ENCODE measurements at places on chromosomes 5 and 9. TPM values are rescaled to one million over a fixed set of nuclear protein-coding genes. Genes with fewer than 3 reads are reported as not detected.

DNA sequence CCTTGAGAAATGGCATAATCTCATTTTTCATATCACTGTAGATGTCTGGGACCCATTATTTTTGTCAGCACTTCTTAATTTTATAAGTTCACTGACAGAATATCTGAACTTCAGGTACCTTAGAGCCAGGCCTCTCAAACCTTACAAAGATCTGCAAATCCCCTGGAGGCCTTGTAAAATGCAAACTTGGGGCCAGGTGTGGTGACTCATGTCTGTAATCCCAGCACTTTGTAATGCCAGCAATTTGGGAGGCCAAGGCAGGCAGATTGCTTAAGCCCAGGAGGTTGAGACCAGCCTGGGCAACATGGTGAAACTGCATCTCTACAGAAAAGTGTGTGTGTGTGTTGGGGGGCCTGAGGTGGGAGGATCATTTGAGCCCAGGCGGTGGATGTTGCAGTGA lies 30.8 kb downstream of the RASGRF2 start:
- no peak overlapping the region for H3K27ac ChIP-seq
- H3K4me3 ChIP-seq = no peak overlapping the region
- H3K36me3 ChIP-seq = no peaks in the 10 kb centered on the region
- H3K4me1 ChIP-seq = no peaks in the 10 kb centered on the region
- DNase-seq = no peak
- no peaks in the 10 kb centered on the region for H3K27me3 ChIP-seq

DNA sequence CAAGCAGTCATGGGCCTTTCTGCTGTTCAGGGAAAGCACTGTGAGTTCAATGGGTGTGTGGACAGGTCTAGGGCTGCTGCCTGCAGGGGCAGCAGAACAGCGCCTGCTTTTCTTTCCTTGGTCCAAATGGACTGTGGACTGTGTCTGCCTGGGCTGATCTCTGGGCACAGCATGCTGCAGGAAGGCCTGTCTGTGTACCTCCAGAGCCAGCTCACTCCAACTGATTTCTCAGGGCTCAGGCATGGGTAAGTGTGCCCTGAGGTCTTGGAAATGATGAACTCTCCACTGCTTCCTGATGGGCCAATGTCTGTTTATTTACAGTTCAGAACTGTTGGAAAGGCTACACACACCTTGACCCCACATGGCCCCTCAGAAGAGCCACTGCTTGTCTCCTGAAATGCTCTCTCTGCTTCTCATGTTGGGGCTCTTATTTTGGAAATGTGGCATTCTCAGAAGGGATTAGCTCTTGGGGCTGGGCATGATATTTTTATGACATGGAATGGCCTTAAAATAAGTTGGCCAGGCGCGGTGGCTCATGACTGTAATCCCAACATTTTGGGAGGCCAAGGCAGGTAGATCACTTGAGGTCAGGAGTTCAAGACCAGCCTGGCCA lies 27.0 kb downstream of the SLC22A4 start:
- no peak for DNase-seq
- H3K4me3 ChIP-seq = no peak overlapping the region
- peaks cover 2% of the 10 kb centered on the region for H3K36me3 ChIP-seq
- H3K27me3 ChIP-seq = no peaks in the 10 kb centered on the region
- peaks cover 5% of the 10 kb centered on the region for H3K4me1 ChIP-seq

DNA sequence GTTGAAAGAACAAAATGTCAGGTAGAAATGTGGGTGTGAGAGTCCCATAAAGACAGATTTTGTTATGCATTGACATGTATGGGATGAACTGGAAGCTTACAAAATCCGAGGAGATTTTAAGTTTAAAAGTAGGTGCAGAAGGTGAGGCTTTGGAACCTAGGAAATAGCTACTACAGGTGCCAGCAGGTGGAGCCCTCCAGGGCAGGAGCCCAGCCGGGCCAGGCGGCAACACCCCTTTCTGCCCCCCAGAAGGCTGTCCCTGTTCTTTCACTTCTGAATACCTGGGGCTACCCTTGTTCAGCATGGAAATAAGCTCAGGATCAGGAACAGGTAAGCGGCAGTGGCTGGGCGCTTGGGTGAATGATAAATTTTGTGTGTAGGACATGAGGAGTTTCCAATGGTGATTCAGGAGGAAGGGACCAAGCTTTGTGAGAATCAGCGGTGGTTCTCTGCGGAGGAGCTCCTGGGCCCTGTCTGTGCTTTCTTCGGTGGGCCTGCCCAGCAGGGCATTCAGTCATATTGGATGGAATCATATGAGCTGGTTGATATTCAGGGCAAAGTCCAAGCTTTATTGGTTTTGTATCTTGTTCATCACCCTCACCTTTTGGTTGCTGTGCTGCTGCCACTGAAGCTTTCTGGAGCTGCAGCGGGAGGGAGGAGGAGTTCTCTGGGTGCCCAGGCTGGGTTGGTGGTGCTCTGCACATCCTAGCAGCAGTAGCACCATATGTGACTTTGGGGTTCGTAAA lies 12.3 kb downstream of the PCBD2 start:
- no peak for DNase-seq
- no peaks in the 10 kb centered on the region for H3K27me3 ChIP-seq
- peaks cover 6% of the 10 kb centered on the region for H3K36me3 ChIP-seq
- peaks cover 3% of the 10 kb centered on the region for H3K4me1 ChIP-seq
- H3K27ac ChIP-seq = no peak overlapping the region

DNA sequence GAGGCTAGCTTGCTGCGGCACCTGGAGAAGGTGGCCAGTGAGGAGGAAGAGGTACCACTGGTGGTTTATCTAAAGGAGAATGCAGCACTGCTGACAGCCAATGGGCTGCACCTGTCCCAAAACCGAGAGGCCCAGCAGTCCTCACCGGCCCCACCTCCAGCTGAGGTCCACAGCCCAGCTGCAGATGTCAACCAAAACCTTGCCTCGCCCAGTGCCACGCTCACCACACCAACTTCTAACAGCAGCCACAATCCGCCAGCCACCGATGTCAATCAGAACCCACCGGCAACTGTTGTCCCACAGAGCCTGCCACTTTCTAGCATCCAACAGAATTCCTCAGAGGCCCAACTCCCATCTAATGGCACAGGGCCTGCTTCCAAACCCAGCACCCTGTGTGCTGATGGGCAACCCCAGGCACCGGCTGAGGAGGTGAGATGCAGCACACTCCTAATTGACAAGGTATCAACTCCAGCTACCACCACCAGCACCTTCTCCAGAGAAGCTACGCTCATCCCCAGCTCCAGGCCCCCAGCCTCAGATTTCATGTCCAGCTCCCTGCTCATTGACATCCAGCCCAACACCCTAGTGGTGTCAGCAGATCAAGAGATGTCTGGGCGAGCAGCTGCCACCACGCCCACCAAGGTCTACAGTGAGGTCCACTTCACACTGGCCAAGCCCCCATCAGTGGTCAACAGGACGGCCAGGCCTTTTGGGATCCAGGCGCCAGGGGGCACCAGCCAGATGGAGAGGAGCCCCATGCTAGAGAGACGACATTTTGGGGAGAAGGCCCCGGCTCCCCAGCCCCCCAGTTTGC lies 8.0 kb downstream of the SYNPO start:
- DNase-seq = no peak
- peaks cover 3% of the 10 kb centered on the region for H3K36me3 ChIP-seq
- H3K27ac ChIP-seq = no peak overlapping the region
- no peaks in the 10 kb centered on the region for H3K27me3 ChIP-seq
- H3K4me1 ChIP-seq = peaks cover 27% of the 10 kb centered on the region

DNA sequence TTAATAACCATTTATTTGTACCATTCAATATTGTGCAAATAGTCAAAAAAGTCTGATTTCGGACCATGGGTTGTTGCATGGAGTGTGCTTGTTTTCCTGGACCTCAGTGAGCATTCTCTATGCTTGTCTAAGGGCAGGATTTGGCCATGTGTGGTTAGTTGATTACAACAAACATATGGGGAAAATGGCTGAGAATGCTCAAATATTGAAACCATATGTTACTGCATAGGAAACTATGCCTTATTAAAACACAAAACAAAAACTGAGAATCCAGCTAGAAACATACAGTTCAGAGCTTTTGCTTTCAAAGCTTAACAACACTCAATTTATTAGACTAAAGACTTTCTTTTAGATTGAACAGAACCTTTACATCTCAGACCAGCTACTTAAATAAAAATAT lies 928.3 kb downstream of the NR2F1-AS1 start:
- DNase-seq = no peak
- H3K4me3 ChIP-seq = no peak overlapping the region
- H3K27ac ChIP-seq = no peak overlapping the region
- no peaks in the 10 kb centered on the region for H3K36me3 ChIP-seq

- H3K4me3 ChIP-seq = no peak overlapping the region
- peaks cover 7% of the 10 kb centered on the region for H3K36me3 ChIP-seq
- DNase-seq = no peak
- no peaks in the 10 kb centered on the region for H3K27me3 ChIP-seq
- H3K27ac ChIP-seq = no peak overlapping the region
- H3K4me1 ChIP-seq = peaks cover 50% of the 10 kb centered on the region
Observed at GRCh38 chr9:134678206-134678605, 36.6 kb downstream of the COL5A1 start.

- H3K4me1 ChIP-seq = peaks cover 5% of the 10 kb centered on the region
- peaks cover 2% of the 10 kb centered on the region for H3K27me3 ChIP-seq
- DNase-seq = no peak
- H3K4me3 ChIP-seq = no peak overlapping the region
- H3K36me3 ChIP-seq = no peaks in the 10 kb centered on the region
- H3K27ac ChIP-seq = no peak overlapping the region
Observed at GRCh38 chr9:114100536-114100935, 1.4 kb upstream of the KIF12 start.

DNA sequence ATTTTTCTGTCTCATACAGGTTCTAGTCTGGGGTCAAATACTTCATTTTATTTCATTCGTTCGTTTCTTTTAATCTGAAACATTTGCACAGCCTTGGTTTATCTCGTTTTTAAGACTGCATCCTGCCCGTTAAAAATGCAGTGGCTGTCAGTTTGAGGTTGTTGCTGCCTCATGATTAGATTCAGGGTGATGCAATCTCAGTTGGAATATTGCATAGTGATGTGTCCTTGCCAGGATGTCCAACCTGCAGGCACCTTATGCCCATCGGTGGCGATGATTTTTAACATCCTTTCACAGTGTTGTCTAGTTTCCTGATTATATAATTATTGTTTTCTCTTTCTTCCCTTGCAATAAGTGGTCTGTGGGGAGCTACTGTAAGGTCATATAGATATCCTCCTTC lies 45.1 kb downstream of the SH3GL2 start:
- no peak for DNase-seq
- H3K36me3 ChIP-seq = no peaks in the 10 kb centered on the region
- peaks cover 14% of the 10 kb centered on the region for H3K4me1 ChIP-seq
- H3K27ac ChIP-seq = no peak overlapping the region

Gene RXFP3
- not detected for total RNA-seq

Gene IL33
- total RNA-seq = not detected

Measured in astrocyte (in vitro differentiated cells and primary cell).